H54 (cell line): ENCODE measurements at places on chromosomes 5 and 9.

GRCh38 chr9:8492024-8492423 lies 692.4 kb upstream of the DMAC1 start:
- DNase-seq, result no peak

- DNase-seq, result peak; percentile 75
Measured at GRCh38 chr9:134689321-134690181, 47.9 kb downstream of the COL5A1 start.

- no peak for DNase-seq
Measured at GRCh38 chr5:73844165-73844564, 218.2 kb downstream of the ARHGEF28 start.

- no peak for DNase-seq
Measured at GRCh38 chr5:39755452-39755851, 330.7 kb upstream of the DAB2 start.

- DNase-seq, result no peak
Measured at GRCh38 chr5:135830876-135831275, 3.6 kb upstream of the SLC25A48 start.

DNA sequence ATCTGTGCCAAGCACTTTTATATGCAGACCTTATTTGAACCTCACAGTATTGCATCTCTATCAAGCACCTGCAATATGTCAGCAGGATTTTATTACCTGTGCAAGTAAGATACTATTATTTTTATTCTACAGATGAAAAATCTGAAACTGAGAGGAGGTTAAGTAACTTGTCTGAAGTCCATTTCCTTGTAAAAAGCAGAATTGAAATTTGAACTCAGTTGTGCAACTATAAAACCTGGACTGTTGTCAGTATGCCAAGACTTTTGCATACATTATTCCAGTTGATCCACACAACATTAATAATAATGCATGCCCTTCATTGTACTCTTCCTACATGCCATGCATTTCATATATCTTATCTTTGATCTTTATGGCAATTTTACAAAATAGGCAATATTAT lies 82.2 kb upstream of the BRINP1 start:
- DNase-seq, result no peak

DNA sequence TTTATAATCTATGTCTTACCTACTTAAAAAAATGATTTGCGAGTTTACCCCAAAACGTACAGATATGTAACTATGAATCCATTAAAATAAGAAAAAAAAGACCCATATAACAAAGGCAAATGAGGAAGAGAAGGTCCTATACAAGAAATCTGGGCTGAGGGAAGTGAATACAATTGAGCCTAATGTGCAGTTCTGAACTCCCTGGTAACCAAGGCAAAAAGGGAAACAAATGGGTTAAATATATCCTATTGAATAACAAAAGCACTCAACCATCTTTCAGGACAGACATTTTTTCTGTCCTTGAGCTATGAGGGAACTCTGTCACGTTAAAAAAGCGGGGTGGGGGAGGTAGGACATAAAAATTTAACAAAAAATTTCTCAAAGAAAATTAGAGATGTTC lies 78.6 kb downstream of the PTPN3 start:
- DNase-seq, result no peak

DNA sequence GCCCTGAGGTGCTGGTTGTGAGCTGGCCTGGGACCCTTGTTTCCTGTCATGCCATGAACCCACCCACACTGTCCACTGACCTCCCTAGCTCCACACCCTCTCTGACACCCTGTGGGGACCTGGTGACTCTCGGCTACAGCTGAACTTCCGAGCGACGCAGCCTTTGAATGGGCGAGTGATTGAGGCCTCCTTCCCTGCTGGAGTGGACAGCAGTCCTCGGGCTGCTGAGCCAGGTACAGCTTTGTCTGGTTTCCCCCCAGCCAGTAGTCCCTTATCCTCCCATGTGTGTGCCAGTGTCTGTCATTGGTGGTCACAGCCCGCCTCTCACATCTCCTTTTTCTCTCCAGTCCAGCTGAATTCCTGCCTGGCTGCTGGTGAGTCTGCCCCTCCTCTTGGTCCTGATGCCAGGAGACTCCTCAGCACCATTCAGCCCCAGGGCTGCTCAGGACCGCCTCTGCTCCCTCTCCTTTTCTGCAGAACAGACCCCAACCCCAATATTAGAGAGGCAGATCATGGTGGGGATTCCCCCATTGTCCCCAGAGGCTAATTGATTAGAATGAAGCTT lies 6.1 kb downstream of the CA9 start:
- DNase-seq, result no peak

- no peak for DNase-seq
Measured at GRCh38 chr9:38388283-38389223, 3.9 kb upstream of the ALDH1B1 start.

- DNase-seq, result no peak
Measured at GRCh38 chr5:143676802-143677201, 135.2 kb upstream of the HMHB1 start.

DNA sequence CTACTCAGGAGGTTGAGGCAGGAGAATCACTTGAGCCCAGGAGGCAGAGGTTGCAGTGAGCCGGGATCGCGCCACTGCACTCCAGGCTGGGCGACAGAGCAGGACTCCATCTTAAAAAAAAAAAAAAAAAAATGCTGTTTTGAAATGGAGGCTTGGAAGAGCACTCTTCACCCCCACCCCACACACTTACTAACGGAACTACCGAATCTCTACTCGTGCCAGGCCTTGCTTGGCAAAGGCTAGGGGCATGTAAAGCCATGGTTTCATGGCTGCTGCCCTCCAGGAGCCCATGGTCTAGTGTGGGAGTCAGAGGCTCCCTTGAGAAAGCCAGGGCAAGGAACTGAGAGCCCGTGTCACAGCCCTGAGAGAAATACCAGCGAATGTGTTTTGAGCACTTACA lies 21.3 kb downstream of the PCDHGC5 start:
- DNase-seq, result no peak

DNA sequence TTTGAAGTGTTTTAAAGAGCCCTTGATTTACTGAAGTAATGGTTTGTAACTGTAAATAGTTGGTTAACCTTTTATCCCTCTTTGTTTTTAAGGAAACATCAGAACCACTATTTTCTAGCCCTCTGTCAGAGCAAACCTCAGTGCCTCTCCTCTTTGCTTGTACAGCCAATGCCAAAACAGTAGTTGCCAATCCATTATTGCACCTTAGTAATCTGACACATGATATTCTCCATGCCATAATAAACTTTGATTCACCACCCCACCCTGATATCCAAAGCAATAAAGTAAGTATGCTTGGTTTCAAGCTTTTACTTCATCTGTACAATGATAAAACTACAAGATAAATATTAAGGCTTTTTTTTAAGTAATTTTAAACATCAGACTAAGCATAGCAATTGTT lies 100.8 kb downstream of the DMXL1 start:
- no peak for DNase-seq

- DNase-seq, result no peak
Measured at GRCh38 chr5:2690293-2690692, 61.2 kb downstream of the IRX2 start.

DNA sequence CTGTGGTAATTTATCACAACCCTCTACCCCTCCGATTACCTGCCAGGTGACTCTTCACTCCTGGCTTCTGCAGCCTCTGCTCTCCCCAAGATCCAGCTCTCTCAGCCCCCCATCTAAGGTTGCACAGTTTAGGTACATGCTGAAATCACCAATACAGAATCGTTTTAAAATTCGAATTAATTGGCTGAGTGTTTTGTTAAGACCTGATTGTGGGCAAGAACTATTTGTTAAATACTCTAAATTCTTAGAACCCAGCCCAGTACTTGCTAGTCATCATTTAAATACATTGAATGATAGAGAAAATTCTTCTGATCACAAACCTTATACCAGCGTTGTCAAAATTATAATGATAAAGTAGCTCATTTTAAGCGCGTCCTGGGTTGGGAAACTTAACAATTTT lies 147.5 kb upstream of the CDKN2B start:
- DNase-seq, result no peak

- no peak for DNase-seq
Measured at GRCh38 chr5:43336159-43336558, 22.9 kb upstream of the HMGCS1 start.

- no peak for DNase-seq
Measured at GRCh38 chr5:1255081-1255561, 29.9 kb downstream of the SLC6A18 start.

GRCh38 chr9:71783120-71783523 lies 14.8 kb upstream of the CEMIP2 start:
- no peak for DNase-seq

DNA sequence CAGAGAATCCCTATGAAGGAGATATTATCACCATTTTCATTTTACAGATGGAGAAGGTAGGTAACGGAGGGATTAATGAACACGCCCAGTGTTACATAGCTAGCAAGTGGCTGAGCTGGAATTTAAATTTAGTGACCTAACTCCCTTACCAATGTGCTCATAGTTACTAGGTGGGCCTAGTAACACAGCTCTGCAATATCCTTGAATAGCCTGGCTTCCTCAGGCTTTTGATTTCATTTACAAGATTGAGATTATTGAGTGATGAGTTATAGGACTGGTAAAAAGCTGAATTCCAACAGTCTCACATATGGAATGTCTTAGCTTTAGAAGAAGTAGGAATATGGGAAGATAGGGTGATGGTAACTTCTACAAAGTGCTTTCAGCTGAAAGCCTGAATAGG lies 336.3 kb upstream of the KIF2A start:
- DNase-seq, result no peak

- DNase-seq, result no peak
Measured at GRCh38 chr9:100206899-100207298, 107.9 kb downstream of the INVS start.

DNA sequence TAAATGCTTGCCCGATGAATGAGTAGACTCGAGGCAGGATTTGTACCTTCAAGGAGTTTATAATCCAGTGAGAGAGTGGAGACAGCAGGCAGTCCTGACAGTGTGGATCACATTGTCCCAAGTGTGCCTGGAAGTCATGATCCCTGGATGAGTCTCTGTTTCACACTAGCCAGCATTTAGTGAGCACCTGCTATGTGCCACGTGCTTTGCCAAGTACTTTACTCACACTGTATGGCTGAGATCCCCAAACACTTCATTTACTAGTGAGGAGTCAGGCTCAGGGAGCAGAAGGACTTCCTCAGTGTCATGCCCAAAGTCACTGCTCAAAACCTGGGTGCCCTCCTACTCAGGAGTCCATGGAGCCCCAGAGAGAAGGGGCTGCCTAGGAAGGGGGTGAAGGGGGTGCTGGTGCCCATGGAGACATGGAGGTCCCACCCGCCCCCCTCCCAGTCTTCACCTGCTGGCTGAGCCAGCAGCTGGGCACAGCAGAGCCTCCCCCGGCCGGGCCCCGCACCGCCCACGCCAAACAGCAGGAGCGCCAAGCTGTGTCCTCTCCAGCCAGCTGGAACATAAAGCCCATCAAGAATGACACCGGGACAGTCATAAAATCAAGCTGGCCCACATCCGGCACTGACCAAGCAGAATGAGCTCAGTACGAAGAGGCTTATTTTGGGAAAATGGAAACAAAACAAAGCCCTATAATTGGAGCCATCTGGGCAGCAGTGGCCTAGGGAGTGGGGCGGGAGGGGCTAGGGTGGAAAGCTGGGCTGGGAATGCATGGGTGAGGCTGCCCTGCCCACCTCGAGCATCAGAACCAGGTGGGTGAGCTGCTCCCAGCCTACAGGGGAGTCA lies 10.6 kb downstream of the LAMC3 start:
- no peak for DNase-seq

DNA sequence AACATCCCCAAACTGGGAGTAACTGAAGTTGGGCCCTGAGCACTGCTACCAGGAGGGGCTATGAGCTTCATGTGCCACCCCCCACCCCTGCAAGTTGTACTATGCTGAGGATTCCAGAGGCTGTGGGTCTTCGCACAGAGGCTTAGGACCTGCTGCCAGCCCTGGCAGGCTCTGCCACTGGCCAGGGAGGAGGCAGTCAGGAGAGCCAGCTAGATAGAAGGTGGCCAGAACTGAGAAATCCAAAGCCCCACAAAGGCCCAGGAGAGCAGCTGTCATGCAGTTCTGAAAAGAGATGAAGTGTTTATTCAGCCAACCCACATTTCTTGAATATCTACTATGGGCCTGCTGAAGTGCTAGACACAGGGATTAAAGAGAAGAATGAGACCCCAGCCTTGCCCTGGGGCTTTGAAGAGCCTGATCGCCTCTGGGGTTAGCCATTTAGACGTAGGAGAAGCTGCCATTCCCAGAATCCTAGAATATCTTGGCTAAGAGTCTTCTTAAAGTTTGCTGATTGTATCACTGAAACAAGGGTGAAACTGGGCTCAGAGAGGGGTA lies 1.4 kb downstream of the ALAD start:
- no peak for DNase-seq

DNA sequence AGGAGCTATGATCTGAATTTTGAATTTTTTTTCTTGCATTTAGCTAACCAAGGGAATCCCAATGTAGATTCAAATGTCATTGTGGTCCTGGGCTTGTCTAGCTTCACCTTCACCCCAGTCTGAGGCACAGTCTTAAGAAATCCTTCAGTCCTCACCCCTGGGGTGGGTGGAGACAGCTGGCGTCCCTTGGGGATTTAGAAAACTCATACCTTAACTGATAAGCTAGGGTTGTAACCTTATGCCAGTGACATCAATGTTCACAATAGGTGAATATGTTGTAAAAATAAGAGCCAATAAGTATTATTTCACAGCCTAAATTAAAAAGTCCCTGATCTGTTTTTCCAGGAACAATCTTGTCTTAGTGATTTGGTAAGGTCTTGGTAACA lies 4.6 kb downstream of the ISOC1 start:
- no peak for DNase-seq

GRCh38 chr9:127181315-127181580 lies 58.8 kb upstream of the ANGPTL2 start:
- no peak for DNase-seq

GRCh38 chr5:80057921-80058320 lies 22.8 kb downstream of the THBS4 start:
- DNase-seq, result no peak

GRCh38 chr9:127398275-127398647 lies 1.3 kb downstream of the SLC2A8 start:
- no peak for DNase-seq

- peak; percentile 20 for DNase-seq
Measured at GRCh38 chr5:146890731-146891440, 12.3 kb upstream of the PPP2R2B start.

GRCh38 chr5:12357626-12358025 lies 453.4 kb upstream of the CTNND2 start:
- DNase-seq, result no peak

DNA sequence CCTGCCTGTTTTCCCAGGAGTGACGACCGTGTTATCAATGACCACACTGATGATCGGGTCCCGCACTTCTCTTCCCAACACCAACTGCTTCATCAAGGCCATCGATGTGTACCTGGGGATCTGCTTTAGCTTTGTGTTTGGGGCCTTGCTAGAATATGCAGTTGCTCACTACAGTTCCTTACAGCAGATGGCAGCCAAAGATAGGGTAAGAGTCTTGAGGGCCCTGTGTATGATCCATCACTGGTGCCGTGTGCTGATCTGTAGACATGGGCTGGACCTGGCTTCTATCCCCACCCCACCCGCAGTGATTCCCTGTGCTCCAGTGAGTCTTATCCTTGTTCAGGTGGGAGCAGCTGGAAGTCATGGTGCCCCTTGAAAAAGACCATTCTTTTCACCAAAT lies 26.0 kb downstream of the GABRP start:
- no peak for DNase-seq
